HT1080 (cell line): ENCODE measurements at places on chromosomes 1 and 21.
A peak's percentile ranks its signal among the peaks of the same experiment; 100 is the strongest.

DNA sequence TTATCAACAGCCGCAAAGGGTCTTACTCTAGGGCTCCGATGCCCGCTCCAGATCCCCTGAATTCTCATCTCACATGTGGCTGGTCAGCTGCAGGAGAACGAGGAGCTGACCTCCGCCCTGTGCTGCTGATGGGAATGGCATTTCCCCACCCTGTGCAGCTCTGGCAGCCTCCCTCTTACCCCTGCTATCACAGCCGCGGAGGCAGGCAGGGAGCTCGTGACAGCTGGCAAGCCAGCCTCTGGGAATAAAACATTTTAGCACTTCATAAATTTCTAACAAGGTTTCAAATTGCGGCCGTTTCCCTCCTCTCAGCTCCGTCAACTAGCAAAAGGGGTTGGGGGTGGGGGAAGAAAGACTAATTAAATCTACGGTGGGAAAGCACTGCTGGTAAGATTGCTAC, 81.1 kb downstream of the DSCAM start:
- DNase-seq = no peak

DNA sequence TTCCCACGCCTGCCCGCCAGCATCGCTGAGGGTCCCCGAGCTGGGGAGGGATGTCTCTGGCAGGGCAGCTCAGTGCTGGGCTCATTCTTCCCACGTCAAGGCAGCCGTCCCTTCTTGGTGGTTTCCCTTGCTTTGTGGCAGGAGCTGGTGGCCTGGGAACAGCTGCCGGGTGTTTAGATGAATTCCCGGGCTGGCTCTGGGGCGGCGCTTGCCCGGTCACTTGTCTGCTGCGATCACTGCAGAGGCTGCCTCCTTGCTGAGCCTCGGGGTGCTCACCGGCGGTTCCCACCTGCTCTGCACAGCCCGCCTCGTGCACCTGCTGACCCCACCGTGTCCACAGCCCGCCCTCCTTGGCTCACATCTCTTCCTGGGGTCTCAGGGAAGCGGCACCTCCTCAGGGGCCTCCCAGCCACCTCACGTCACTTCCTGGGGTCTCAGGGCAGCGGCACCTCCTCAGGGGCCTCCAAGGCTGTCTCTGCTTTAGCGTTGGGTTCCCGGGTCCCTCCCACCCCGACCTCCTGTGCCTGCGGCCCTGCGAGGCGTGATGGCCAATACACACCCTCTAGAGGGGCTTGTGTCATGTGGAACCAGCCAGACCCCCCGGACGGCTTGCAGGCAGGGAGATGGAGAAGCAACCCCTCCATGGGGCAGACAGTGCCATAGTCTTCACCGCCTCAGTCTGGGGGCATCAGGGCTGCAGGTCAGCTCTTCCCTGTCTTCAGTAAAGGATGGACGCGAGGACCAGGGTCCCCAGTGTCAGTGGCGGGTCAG, 13.5 kb downstream of the COL18A1 start:
- no peak for DNase-seq

DNA sequence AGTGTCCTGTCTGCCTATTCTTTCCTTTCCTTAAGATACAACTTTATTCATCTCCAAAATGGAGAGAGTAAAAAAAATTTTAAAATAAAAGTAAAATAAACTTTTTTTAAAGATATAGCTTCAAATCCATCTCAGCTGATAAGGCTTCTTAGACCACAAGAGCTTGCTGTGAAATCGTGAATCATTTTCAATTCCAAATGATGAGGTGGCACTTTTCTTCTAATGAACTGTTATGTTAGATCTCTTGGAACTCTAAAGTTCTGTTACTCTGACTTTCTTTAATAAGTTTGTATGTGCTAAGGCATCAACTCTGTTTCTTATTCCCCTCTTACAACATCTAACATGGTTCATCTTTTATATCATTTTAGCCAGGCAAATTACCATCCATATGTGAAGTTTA, 4.5 kb downstream of the SH3GLB1 start:
- DNase-seq = no peak

DNA sequence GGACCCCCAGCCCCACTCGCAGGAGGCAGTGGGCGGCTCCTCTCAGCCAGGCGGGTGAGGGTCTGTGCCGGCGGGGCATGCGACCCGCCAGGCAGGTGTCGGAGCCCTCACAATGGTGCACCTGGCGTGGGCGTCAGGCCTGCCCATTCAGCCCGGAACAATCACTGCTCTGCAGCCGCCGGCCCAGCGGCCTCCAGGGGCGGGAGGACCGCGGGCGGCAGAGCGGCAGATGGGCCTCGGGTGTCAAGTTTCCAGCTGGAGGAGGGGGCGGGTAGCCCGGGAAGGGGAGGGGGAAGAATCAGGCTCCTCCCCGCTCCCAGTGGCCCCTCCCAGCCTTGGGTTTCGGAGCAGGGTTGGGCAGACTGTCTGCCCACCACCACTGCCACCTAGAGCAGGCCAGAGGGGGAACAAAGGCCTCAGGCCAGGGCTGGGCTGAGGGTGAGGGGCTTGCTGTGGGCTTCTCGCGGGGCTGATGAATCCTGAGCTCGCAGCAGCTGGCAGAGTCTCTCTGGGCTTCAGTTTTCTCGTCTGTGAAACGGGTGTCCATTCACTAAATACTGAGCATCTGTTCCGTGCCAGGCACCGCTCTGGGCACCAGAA, 39.5 kb upstream of the CASZ1 start:
- DNase-seq = peak; percentile 64

DNA sequence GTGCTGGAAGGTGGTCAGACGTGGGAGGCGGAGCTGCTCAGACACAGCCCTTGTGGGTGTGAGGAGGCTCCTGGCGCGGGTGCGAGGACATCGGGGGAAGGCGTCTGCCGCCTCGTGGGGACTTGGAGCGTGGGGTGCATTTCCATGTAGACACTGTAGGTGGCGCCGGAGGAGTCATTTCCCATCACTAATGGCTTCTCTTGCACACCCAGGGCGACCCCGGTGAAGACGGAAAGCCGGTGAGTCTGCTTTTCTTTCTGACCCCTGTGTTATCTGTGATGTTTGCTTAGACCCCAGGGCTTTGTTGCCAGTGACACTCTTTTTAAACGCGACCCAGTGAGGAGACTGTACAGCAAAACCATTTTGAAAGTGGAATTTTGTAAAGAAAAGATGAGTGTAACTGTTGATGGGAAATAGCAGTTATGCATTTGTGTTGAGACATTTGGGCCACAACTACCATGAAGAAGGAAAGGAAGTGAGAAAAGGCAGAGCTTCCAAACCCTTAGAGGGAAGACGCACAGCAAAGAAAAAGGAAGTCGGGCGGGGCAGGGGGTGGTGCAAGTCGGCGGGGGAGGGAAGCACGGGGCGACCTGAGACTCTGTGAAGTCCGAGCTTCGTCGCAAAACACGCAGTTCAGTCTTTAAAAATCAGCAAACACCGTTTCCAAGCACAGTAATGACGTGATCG, 64.0 kb downstream of the SLC19A1 start:
- DNase-seq = no peak

- DNase-seq = no peak
Observed at GRCh38 chr21:29827236-29827635, 112.6 kb downstream of the GRIK1 start.

GRCh38 chr1:31372751-31373055, 173 bp downstream of the FABP3 start:
- no peak for DNase-seq

DNA sequence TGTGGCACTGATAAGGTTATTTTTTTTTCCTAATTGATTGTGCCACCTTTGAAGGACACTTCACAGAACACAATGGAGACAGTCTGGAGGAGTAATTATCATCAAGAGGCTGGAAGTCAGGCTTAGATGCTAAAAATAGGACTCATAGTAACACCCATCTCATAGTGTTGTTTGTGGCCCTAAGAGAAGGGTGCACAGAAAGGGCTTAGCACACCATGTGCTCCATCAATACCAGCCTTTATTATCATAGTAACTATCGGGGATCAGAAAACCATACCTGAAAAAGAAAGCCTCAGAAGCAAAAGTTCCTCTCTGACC, 11.9 kb downstream of the NIPAL3 start:
- DNase-seq = no peak

DNA sequence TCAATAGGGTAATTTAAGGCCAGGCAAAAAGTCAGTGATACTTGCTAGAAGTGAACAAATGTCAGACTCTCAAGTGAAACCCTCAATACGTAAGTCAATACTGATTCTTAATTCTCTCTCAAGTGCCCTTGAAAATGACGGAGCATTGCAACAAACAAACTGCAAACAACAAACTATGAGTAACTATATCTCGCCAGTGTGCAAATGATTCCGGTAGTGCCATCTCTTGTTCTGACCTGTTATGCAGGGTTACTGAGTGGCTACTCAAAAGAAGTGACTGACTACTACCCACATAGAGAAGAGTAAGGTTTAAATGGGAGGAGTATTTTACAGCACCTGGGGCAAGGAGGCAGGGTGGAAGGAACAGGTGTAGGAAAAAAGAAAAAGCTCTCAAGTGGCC, 1.6 kb downstream of the SLC19A2 start:
- DNase-seq = no peak

GRCh38 chr1:65260851-65261473, 48.4 kb upstream of the DNAJC6 start:
- DNase-seq = peak; percentile 80

- peak; percentile 35 for DNase-seq
Observed at GRCh38 chr1:119132179-119132578, 8.3 kb downstream of the WARS2 start.

DNA sequence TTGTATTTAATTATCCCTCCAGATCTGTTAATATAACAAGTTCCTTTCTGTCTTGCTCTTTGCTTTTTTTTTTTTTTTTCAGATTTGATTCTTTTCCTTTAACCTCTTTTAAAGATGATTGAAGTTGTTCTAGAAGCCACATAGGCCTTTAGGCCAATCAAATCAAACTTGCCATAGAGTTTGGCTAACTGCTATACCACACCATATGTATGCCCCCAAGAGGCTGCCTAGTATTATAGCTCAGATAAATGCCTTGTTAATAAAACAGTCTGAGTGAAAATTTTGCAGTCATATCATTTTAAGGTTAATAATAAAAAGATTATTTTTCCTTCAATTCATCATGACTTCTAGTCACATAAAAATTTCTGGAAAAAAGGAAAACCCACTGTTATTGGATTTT, 696.0 kb upstream of the CHRM3 start:
- no peak for DNase-seq

DNA sequence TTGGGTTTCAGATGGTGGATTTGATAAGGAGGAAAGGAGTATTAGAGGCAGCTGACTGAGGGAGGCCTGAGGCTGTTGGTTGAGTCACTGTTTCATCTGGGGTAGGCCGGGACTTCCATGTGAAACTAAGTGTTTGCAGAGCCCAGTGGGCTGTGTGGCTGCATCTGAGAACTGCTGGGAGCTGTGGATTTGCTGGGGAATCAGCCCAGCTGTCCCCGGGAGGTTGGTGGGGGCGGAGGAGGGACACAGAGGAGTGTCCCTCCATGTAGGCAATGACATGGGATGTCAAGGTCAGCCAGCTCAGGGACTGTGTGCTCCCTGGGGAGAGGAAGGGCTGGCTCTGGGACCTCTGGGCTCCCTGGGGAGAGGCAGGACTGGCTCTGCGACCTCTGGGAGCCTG, 36.4 kb downstream of the SLC2A7 start:
- DNase-seq = no peak

DNA sequence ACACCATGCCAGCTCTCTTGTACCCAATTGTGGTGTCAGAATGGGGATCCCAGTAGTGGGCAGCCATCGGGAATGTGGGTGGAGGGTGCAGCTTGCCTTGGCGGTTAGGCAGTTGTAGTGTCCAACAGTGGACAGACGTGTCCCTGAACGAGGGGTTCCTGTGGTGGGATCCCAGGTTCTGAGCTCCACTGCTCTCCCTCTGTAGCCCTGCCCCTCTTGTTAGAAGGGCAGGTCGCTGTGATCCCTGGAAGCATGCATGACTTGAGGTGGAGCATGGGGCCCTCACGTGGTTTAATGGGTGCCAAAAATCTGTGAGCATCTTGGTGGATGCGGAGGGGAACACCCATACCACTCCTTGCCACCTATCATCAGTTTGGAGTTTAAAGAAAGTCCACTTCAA, 4.3 kb downstream of the GALNT2 start:
- DNase-seq = no peak

- DNase-seq = peak; percentile 52
Observed at GRCh38 chr1:44605914-44606615, 68.2 kb downstream of the TMEM53 start.

DNA sequence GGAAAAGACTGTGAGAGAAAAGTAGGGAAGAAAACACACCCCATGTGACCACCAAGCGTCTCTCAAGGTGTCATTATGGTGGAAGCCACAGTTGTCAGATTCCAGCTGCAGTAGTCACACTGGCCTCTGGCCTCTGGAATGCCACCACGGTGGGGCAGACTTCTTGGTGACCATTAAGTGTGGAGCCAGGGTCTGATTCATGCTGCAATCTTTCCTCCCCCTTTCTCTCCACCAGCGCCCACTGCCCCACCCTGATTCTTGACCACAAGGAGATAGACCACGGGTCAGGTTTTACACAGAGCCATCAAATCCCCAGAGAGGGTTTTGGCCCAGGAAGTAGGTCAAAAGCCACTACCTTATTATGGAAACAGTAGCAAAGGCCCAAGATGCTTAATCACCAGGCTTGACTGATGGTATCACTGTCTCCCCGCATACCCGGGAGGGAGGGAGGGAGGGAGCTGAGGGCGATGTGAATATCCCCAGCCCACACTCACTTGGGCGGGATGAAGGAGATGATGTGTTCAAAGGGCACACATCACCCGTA, 52.7 kb upstream of the GRHL3 start:
- peak; percentile 98 for DNase-seq

DNA sequence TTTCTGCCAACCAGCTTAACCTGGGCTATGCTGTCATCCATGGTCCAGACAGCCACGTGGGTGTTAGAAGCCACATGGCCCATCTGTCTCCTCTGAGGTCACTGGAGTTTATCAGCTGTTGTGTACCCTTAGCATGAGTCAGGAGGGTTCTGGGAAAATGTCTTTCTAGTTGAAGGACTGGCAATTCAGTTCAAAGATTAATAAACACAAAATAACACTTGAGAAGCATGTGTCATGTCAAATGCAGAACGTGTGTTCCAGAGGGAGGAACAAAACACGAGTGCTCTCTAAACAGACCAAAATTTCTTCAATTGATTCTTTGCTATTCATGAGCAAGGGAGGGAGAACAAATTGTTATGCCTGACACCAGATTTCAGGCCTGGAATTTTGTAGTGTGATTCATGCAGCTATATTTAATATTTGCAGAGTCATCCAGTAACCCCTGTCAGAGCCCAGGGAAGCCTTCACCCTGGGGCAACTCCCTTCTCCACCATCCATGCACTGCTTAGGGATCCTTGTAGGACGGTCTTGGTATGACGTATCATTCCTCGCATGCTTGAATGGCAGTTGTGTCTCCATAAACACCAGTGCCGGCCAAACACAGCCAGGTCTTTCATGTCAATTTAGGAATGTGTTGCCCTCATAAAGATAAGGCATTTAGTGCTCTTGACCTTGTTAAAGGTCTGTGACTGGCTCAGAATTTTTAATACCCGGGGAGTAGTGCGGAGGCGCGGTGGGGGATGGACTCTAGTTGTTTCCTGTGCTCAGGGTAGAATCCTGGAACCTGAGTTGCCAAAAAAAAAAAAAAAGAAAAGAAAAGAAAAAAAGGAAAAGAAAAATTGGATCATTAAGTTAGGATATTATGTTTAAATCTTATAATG, 27.7 kb upstream of the DYRK1A start:
- peak; percentile 80 for DNase-seq
